ENCODE measurements at places on chromosomes 4 and X.
A peak's percentile ranks its signal among the peaks of the same experiment; 100 is the strongest.

DNA sequence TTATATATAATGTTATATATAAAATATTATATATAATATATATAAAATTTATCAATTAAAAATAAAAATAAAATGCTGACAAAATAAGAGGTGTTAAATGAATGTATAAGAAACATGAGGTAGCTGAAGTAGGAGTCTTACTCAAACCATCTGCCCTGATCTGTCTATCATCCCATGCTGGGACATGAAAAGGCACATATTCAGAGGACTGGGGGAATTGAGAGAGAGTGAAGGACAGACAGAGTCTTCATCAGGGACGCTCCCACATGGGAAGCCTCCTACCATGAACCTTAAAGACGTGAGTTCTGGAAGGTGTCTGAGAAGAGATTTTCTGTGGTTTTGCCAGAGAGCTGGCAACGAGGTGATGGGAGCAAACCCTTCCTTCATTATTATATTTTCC lies 4.1 kb upstream of the ARSF start:
- DNase-seq, result no peak

- no peak for DNase-seq
Measured at GRCh38 chrX:73289039-73289438, 74.4 kb upstream of the NAP1L2 start.

DNA sequence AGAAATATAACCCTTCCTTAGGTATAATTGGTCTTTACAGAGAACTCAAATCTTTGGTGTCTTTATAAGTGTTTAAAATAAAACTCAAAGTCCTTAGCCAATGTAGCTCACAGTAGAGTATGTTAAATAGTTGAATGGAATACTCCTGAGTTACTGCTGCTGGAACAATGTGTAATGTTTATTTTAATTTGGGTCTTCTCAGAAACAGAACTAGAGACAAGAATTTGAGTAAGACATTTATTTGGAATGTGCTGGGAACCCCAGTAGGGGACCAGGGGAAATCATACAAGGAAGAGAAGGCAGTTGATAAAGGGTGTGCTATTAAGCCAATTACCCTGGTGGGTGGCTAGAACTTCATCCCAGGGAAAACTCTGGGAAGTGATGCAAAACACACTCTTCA lies 240.4 kb upstream of the LDB2 start:
- DNase-seq, result no peak

DNA sequence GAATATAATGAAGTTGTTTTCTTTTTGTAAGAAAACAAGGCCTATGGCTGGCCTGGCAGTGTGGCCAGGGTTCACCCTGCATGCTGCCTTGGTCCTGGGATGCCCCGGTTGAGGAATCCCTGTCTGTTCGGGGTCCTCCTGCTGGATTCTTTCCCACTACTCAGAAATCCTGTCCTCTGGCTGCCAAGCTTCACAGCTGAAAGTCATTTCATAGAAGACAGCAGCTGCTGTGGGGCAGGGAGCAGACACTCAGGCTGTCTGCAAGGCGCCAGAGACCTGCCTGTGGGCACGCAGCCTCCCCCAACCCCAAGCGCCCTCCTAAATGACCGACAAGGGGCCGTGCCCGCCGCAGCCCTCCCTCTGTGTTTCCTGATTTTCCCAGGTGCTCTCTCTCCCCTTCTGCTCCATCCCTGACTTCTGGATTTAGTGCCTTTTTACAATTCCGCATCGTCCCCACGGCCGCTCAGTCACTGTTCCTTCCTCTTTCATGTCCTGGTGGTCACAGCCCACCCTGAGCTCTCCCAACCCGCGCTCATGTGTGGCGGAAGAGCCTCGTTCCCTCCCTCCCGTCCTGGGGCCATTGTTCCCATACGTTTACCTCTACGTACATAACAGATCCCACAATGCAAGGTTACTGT lies 27.5 kb downstream of the ZFYVE28 start:
- no peak for DNase-seq

- DNase-seq, result no peak
Measured at GRCh38 chr4:129179276-129179675, 83.3 kb downstream of the C4orf33 start.

GRCh38 chr4:139469216-139469615 lies 15.3 kb downstream of the RAB33B start:
- no peak for DNase-seq

DNA sequence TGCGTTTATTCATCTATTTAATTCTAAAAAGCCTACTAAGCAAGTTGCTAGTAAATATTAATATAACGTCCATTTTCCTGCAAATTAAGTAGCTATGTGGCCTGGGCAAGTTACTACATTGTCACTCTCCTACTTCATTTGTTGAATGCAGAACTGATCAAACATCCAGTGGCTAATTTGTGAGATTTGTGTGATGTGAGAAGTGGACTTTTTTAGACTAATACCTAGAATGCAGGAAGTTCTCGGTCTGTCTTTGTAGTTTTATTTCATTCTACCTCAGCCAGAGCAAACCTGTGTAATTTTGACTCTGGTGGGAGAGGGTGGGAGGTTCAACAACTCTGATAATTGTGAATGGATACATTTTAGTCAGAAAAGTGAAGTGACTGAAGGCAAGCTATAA lies 840 bp downstream of the GUF1 start:
- DNase-seq, result no peak

GRCh38 chr4:39348371-39349315 lies 17.5 kb downstream of the RFC1 start:
- no peak for DNase-seq

GRCh38 chrX:20527558-20528011 lies 260.9 kb upstream of the RPS6KA3 start:
- no peak for DNase-seq

DNA sequence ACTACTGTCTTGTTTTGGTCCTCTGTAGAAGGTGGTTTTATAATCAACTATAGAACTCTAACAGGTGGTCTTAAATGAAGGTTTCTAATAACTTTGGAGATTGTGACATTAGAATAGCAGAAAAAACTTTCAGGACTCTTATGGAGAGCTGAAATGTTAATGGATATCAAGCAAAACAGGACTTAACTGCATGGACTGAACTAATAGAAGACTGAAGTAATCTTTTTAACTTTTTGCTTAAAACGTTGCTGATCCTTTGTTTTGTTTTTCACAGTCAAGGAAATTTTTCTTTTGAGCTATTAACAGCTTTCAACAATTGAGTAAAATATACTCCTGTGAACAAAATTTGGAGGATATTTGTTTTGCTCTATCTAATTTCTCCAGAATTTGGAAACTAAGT lies 17.2 kb downstream of the NXT2 start:
- no peak for DNase-seq

- DNase-seq, result peak; percentile 95
Measured at GRCh38 chr4:38318737-38319455, 345.1 kb upstream of the KLF3 start.

GRCh38 chr4:87270144-87270543 lies 49.7 kb upstream of the KLHL8 start:
- DNase-seq, result no peak

Data from left colon (tissue), 2 donors.